ENCODE measurements at places on chromosomes 16 and 17.

- no peak for DNase-seq
Observed at GRCh38 chr17:77315551-77316190, 174.9 kb downstream of the SEC14L1 start.

- DNase-seq = no peak
Observed at GRCh38 chr16:88730632-88731607, 24.6 kb downstream of the CTU2 start.

- DNase-seq = no peak
Observed at GRCh38 chr17:27793168-27793905, 7.0 kb downstream of the NOS2 start.

DNA sequence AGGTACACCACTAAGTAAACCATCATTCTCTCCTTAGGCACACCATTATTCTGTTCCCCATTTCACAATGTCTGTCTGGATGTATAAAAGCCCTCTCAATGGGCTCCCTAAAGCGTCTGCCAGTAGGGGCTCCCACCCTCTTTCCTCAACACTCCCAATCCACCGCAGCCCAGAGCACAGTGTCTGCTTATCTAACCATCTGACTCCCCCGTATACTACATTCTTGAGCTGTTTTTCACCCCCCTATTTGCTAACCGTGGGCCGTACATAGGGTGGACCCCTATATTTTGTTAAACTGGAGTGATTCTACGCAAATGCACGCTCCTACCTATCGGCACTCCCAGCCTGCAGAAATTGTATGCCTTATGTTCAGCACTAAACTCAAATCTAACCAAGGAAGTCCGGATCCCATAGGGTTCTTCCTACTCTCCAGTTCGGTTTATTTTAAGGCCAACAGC is 685 bp upstream of the PSMD3 start:
- DNase-seq = peak; percentile 22

DNA sequence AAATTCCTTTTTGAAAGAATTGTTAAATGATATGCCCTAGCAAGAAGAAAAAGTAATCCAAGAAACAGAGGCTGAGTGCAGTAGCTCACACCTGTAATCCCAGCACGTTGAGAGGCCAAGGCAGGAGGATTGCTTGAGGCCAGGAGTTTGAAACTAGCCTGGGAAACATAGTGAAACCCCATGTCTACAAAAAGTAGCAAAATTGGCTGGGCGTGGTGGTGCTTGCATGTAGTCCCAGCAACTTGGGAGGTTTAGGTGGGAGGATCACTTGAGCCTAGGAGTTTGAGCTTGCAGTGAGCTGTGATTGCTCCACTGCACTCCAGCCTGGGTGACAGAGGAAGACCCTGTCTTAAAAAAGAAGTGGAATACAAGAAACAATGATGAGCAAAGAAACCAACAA is 56.1 kb downstream of the NT5M start:
- no peak for DNase-seq

GRCh38 chr17:7885367-7886226 is 3.0 kb upstream of the CHD3 start:
- no peak for DNase-seq

All from glomerular endothelial cell (primary cell).